ENCODE measurements at places on chromosomes 1 and 21.

DNA sequence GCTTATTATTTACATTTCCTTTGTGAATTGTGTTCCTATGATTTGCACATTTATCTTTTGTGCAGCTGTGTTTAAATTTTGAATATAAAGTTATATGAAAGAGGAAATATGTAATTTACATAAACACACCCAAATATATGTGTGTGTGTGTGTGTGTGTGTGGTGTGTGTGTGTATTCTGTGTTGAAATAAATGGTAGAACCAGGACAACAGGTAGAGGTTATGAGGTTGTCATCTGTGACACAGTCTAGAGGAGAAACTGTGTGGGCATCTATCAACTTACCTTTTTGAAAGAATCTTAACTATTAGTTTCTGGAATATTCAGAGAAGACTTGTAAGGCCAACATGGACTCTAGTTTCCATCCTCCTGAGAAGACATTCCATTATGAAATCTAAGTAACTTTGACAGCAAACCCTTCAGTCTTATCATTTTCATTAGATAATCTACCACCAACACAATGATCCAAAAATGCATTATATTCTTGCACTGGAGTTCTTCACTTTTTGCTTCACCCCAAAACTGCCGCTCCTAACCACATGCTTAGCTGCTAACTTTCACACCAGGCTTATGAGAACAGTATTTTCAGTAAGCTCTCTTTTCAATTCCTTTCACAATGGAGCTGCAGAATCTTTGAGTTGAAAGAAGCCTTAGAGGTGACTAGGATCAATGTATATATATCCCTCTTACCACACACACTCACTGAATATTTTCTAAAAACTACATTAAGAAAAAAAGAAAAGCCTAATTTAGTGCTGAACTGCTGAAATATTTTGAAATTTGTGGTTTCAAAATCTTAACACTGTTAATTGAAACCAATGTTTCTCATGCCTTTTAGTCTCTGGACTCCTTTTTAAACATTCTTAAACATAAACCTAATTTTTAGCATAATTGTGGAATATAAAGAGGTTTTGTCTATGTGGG, 21.8 kb downstream of the PTPRC start:
- DNase-seq: no peak

- DNase-seq: no peak
These were observed 263.4 kb upstream of the SNX7 start for GRCh38 chr1:98398092-98398491.

DNA sequence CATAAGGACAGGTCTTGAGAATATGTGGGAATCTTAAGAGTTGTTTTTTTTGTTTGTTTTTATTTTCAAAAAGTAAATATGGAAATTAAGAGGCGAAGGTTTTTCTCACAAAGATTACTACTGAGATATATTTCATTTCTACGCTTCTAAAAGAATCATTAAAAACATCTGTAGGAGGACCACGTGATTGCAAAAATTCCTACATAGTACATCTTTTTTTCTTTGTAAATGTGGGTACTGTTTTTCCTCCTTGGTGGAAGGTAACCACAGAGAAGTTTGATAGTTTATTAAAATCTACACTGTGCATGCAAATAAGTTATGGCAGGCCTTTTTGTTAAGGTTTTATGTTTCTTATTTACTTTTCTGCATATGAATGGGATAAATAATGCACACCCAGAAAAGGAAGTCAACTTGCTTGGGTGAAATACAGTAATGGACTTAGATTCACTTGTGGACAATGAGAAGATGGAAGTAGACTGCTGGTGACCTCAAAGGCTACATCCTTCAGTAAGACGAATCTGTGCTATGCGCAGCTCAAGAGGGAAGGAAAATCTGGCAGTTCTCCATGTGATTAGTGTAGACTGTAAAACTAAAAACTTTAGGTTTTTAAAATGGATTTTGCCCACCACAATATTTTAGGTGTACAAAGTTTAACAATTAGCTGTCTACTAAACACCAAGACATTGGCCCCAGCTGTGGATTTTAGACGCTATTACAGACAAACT, 2.0 kb downstream of the AK5 start:
- no peak for DNase-seq

DNA sequence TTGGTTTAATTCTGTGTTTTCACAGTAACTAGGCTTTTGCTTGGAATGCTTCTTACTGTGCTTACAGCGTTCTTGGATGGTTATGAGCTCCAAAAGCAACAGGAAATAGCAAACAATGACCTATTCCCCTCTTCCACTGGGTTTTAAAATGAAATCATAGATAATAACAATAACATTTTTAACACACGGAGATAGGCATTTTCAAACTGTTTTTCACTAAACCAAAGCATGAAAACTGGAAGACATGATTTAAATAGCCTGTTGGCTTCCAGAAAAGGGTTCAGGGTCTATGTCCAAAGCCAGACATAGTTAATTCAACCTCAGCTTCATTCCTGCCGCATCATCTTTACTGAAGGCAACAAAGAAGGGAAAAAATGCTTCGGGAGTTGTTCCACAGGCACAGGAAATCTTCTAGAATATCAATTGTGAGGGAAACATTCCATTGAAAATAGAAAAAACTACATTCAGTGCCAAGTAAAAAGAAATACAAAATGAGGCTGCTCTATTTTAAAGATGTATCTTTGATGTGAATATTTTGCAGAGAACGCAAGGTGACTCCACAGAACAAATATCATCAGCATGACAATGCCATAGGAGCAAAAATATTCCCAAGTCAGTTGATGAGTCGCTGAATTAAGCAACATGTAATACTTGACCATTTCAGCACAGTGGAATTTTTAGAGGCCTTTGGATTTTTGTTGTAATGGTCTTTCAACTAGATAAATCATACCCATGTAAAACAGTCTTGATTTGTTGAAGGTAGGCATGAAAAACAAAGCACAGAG, 80.7 kb downstream of the NID1 start:
- no peak for DNase-seq

DNA sequence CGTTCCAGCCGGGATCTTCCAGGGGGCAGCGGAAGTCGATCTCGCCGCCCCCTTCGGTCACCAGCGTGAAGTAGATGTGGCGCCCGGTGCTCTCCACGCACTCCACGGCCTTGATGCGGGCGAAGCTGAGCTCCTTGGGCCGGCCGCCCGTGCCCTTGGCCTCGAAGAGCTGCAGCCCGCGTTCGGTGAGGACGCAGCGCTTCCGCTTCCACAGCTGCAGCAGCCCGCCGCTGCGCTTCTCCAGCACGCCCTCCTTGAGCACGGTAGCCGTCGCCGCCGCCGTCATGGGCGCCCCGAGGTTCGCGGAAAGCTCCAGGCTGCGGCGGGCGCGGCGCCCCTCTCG, 516 bp downstream of the PHLDA3 start:
- no peak for DNase-seq

DNA sequence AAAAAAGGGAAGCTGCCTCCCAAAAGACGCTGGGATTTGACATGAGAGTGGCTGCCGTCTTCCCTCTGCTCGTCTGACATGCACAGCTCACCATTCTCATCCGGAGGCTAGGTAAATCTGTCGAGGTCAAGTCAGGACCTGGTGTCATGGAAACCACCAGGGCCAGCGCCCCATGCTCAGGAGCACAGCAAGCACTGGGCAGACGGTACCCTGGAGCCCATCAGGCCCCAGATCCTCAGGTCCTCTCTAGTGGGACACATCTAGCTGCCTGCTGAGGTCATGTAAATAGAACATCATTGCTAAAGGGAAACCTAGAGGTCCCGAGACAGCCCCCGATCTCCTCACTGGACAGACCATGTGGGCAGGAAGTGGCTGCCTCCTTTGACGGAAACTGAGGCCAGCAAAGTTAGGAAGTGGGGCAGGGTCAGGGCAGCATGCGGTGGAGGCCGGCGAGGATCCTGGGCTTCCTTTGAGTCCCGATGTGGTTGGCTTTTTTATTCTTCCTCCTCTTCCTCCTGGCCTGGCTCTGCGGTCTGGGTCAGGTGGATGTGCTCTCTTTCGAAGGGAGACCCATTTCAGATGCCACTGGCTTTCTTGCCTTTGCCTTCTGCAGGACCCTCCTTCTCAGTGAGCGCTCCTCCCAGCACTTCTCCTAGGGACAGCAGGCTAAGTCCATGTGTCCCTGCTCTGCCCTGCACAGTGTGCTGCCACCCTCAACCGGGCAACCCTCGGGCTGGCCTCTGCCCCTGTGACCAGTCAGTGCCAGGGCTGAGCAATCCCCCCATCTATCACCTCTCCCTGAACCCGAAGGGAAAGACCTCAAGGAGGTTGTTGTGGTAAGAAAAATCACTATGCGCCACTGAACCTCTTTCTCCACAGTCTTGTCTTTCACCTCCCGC, 5.9 kb downstream of the AGT start:
- DNase-seq: no peak

GRCh38 chr1:19178734-19179398, 31.2 kb downstream of the UBR4 start:
- DNase-seq: no peak

DNA sequence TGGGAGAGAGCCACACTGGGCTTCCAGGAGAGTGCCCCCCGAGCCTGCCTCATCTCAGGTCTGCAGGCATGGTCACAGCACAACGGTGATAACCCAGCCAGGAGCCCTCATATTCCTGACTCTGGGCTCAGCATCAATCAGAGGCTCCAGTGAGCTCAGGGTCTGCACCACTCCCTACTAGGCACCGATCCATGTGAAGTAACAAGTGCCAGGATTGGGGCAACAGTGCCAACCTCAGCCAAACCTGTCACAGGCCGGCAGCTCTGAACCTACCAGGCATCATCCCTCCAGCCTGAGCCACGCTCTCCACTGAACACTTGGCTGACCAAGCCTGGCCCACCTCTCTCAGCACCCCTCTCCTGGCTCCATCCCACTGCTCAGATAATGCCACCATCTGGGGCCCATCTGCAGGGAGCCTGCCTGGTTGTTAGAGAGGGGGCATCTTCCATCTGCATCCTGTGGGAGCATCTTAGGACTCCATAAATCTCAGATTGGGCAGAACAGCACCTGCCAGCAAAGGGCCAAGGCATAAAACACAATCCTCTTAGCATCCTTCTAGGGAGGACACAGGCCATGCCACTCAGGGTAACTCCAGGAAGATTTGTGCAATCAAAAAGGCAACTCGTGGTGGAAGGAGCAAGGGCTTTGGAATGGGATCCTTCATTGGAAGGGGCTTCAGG, 213.7 kb upstream of the CSF3R start:
- no peak for DNase-seq

GRCh38 chr1:157969697-157970485, 23.6 kb upstream of the KIRREL1 start:
- no peak for DNase-seq

DNA sequence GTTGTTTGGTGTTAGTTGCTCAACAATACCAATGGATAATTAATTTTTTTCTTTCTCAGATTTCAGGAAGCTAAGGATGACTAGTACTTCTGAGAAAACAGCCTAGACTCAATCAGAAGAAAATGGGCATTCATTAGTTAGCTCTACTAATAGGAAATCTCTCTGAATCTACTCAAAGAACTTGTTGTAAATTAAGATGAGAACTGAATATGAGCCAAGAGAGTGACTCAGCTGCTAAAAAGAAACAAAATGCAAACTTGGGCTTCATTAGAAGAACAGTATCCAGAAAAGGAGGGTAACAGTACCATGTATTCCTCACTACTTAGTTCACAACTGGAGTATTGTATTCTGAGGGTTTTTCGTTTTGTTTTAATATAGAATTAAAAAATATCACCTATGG, 12.5 kb downstream of the FOXJ3 start:
- DNase-seq: no peak

DNA sequence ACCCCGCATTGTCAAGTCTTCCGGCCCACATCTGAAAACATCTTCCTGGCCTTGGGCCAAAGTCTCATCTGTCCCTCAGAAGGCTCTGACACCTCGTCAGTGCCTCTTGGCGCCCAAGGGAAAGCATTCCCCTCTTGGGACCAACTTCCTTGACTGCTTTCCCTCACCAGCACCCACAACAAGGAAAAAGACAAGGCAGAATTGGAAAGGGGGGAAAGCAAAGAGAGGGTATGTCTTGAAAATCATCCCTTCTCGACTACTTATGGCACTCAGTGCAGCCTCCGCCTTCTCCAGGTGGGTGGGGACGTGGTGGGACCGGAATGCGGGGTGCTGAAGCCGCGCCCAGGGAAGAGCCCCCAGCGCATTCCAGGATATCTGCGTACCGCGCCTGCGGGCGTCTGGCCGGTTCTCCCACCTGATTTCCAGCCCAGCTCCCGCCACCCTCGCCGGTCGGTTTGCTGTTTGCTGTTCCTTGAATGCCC, 554 bp upstream of the SLC39A1 start:
- no peak for DNase-seq

DNA sequence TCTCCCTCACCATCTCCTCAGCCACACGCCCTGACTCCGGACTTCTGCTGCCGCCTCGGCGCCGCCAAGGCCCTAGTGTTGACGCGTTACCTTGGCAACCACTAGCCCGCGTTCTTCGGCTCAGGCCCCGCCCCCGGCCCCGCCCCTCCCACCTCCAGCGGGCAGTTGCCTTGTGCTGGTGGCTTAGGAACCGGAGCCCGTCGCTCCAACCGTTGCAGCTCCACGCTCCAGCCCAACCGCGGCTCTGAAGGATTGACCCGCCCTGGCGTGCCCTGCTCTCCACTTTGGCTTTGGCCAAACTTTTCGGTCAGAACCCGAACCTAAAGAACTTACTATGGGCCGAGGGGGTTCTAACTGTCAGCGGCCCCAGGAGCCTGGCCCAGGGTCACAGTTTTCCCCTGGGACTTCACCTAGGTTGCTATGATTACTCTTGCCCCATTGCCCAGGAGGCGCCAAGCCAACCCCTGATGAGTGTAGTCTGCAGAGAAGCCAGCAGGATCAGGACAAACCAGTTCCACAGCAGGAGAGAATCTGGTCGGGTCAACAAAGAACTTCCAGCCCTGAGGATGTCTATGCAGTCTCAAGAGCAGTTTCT, at the start of gene CFAP45:
CFAP45 (minus strand) TSS at position 80 of the 595 bp plus-strand sequence; CDS start at position 13, 67 bp downstream.
- no peak for DNase-seq

DNA sequence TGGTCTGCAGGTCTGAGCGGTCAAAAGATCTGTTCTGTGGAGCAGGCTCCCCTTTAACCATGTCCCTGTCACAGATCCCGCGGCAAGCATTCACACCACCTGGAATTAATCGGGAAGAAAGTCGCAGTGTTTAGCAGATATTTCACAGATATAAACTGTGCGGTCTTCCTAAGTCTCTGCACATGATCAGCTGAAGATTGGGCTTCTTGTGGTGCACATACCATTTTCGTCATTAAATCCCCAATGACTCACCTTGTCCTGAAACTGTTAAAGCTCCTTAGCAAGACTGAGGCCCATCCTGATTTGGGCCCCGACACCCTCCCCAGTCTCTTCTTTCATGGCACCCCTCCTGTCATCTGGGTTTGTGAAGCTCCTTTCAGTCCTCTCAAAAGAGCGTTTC, 158.8 kb downstream of the KIF26B start:
- DNase-seq: no peak

DNA sequence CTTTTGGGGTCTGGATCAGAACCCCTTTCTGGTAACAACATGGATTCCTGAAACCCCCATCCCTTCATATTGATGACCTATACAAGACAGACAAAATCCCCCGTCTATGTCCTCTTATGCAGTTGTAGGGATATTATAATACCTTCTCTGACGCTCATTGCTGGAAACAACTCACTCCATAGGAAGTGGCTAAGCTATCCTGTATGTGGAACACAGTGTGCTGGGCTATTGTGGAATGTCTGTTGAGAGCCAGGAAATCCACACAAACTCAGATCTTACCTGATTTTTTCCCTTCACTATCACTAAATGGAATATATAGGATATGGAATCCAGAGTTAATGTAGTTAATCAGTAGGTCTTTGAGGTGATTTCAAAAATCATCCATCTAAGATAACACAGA, 17.7 kb upstream of the PIK3R3 start:
- DNase-seq: no peak

GRCh38 chr21:44440241-44441040, 14.9 kb upstream of the LRRC3 start:
- no peak for DNase-seq

Data from effector CD4-positive, alpha-beta T cell (primary cell).